Endothelial cell of umbilical vein (primary cell): ENCODE measurements at places on chromosomes 6 and 20.

DNA sequence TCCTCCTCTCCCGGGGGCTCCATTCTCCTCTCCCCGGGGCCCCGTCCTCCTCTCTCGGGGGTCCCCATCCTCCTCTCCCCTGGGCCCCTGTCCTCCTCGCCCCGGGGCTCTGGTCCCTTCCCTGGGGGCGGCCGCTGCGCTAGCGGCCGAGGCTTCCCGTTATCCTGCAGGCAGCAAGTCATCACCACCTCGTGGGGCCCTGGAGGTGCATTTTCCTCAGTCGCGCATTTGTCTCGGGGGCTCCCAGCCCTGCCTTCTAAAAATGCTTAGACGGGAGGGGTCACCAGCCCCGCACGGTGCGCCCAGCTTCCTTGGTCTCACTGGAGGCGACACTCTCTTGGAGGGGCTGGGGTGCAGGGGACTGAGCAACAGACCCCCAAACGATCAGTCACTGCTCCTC lies 216.5 kb downstream of the QKI start:
- no peak for DNase-seq

DNA sequence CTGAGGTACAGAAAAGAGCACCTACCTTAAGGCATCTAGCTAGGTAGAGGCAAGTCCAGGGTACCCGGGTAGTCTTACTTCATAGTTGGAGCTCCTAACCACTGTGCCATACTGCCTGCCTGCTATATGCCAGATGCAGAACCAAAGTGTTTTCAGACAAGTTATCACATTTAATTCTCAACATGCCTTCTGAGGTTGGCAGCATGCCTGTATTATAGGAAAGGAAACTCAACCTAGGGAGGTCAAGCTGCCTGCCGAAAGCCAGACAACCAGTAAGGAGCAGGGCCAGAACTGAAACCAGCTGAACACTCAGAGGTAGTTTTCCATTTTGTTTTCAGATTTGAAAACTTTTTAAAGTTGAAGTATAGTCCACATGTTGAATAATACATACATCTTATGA lies 5.4 kb downstream of the CTNNBL1 start:
- peak; percentile 82 for DNase-seq

GRCh38 chr6:1719922-1720321 lies 110.2 kb downstream of the FOXC1 start:
- DNase-seq: no peak

- peak; percentile 37 for DNase-seq
Observed at GRCh38 chr6:54282186-54282585, 26.1 kb upstream of the TINAG start.

DNA sequence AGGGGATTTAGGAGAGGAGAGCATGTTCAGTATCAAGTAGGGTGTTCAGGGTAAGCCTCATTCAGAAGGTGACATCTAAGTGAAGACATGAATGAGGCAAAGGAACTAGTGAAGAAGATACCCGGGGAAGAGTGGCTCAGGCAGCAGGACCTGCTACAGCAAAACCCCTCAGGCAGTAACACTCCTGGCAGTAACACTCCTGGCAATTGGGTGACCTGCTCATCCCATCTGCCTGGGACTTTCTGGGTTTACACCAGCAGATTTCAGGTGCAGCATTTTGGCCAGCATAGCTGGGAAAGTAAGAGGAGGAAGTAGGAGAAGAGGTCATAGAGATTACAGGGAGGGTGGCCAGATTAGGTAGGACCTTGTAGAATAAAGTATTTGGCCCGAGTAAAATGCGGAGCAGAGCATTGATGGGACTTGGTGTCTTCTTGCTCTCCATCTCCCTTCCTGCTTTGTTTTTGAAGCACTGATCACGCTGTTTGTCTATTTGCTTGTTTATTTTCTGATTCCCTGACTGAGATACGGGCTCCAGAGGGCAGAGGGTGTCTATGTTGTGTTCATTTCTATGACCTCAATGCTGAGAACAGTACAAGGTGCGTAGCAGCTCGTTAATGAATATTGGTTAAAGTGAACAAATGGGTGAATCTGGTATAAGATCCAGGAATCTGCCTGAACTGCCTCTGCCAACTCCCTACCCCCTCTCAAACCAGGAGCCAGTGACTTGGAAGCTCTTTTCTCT lies 88.3 kb downstream of the IYD start:
- DNase-seq: no peak

GRCh38 chr20:10540636-10541493 lies 105.8 kb downstream of the SLX4IP start:
- peak; percentile 88 for DNase-seq

DNA sequence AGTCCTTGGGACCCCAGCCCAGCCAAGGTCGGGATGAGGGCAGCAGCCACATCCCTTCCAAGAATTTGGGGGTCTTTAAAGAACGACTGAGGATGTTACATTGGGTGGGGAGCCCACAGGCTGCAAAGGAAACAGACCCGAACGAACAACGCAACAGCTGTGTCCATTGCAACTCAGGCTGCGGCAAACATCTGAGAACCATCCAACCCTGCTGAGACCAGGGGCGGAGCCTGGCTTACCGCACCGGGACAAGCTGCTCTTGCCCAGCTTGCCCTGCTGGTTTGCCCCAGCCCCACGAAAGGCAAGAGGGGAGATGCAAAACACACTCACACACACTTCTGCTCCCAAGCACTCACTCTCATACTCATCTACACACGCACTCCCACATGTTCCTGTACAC lies 21.5 kb upstream of the TAF4 start:
- no peak for DNase-seq

- DNase-seq: no peak
Observed at GRCh38 chr20:2606507-2607006, 45.9 kb upstream of the NOP56 start.

GRCh38 chr6:47437592-47437991 lies 40.0 kb upstream of the CD2AP start:
- no peak for DNase-seq

DNA sequence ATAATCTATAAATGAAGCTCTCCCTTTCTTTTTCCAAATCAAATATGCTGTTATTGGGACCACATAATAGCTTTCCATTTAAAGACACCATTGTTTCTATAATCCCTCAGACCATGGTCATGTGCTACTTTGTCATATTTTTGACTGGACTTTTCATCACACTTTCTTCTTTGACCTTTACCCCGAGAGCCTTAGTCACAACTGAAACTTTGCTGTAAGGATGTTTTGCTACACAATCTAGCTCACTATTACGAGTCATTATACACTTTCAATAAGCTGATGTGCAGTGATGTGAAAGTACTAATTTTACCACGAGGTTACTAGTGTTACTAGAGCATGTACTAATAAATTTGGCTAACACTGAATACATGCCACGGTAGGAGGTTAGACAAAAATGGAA lies 367.2 kb upstream of the RUNX2 start:
- peak; percentile 51 for DNase-seq

GRCh38 chr20:24832518-24832917 lies 116.6 kb upstream of the CST7 start:
- no peak for DNase-seq

- no peak for DNase-seq
Observed at GRCh38 chr6:27829453-27830211, 82.6 kb downstream of the OR2B2 start.

- DNase-seq: no peak
Observed at GRCh38 chr20:8795404-8795803, 273.5 kb upstream of the PLCB4 start.

DNA sequence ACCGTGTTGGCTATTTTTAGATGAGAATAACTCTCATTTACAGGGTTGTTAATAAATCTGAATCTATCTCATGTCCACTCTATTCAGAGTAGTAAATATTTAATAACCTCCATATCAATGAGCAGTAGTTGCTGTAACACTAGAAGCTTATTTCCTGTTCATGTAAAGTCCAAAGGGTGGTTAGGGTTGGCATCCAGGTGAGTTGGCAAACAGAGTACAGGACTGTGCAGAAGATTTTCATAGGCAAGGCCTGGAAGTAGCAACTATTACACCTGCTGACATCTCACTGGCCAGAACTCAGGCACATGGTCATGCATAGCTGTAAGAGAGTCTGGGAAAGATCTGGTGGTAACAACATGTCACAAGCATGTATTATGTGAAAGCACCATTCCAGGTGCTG lies 147.5 kb downstream of the PHF3 start:
- no peak for DNase-seq

DNA sequence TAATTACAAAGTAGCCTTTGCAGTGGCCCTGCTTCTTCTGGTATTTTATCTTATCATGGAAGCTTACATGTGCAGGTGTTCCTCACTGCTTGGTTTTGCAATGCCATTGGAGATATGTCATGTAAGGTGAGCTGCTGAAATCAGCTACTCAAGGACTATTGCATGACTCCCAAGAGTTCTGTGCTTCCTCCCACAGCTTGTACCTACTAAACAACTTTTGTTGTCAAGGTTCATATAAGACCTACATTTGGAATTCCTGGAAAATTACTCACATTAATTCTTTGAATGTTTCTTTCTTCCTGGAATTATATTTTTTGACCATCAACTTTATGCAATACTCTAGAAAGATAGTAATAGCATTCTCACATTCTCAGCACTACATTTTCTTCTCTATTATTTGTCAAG lies 427.5 kb upstream of the HSF2 start:
- no peak for DNase-seq

DNA sequence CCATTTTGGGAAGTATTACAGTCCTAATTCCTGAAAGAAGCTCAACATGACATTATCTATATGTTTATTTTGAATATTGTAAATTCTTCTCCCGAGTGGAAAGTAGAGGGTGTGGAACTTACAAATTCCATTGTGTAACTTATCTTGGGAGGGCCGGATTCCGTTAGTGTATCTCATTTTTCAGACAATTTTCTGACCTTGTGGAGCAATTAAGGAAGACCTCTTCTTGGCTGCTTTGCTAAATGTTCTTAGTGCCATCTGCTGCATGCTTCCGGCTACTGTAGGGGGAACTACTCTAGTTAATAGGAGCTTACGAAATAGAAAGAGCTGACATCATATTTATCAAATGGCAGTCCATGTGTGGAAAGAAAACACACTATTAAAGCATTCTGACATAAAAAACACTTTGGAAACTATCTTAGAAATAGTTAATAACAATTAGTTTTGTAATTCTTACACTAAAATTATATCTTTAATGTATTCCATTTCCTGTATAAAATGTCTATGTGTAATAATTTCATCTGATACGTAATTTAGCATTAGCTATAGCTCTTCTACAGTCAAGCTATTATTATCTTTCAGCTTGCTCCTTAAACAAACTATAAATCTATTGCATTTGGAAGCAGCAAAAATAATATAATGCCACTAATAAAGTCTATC lies 41.5 kb upstream of the KCNQ5 start:
- no peak for DNase-seq

DNA sequence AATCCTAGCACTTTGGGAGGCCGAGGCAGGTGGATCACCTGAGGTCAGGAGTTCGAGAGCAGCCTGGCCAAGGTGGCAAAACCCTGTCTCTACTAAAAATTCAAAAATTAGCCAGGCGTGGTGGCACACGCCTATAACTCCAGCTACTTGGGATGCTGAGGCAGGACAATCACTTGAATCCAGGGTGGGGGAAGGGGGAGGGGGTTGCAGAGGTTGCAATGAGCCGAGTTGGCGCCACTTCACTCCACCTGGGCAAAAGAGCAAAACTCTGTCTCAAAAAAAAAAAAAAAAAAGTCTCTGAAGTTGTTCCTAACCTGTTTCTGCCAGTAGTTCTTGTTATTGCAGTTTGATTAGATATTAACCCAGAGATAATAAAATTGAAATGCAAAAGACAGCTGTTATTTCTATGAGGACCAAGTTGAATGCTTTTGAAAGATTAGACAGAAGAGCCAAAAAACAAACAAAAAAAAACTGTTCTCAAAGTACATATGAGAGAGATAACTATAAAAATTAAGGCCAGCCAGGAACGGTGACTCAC lies 22.6 kb downstream of the PIGU start:
- no peak for DNase-seq

- DNase-seq: no peak
Observed at GRCh38 chr20:43843965-43844660, 70.5 kb upstream of the TOX2 start.

DNA sequence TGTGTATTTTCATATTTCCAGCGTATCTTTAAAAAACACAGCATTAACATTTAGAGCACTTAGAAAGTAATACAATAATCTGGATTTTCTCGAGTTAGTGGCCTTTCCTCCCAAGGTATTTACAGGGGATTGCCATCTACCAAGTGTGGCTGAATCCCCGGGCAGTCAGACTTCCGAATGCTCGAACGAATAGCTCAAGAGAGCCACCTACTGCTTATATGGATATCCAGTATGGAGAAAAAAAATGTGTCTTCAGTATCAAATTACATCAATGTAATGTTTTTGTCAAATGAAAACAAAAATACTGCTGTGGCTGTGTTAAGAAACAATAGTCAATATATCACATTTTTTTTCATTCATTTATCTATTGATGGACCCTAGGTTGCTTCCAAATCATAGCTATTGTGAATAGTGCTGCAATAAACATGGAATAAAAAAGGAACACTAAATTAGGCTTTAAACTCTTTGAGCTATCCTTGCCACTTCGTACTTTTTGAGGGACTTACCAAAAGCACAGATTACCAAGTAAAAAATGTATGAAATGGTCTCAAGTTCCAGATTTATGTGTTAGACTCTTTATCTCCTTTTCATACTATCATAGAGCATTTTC lies 654.5 kb upstream of the PTCHD4 start:
- DNase-seq: peak; percentile 74

DNA sequence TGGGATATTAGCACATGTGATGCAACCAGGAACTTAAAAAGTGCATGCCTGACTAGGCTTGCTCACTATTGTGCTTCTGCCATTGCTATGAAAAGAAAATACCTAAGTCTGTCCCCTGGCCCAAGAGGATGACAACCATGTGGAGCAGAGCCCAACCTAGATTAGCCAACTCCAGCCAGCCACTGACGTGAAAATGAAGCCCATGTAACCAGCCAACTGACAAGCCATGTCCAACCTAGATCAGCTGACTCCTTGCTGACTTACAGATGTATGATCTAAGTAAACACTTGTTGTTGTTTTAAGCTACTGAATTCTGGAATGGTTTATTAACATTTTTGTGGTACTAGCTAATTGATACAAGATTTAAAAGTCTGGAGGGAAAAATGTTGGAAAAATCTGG lies 47.5 kb downstream of the PIGU start:
- no peak for DNase-seq

DNA sequence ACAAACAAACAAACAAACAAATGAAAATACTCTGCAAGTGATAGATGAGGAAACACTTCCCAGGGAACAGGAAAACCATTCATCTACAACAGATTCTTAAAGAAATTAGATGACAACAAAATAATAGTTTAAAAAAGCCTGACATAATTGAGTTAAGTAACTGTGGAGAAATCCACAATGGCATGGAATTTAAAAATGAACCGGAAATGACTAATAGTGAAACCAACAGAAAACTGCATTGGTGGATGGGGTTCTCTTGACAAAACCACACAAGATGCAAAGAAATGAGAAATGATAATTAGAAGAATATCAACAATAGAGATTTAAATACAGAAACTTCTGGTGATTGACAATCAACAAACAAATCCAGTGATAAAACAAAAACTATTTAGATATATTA lies 785.6 kb downstream of the QKI start:
- DNase-seq: no peak

DNA sequence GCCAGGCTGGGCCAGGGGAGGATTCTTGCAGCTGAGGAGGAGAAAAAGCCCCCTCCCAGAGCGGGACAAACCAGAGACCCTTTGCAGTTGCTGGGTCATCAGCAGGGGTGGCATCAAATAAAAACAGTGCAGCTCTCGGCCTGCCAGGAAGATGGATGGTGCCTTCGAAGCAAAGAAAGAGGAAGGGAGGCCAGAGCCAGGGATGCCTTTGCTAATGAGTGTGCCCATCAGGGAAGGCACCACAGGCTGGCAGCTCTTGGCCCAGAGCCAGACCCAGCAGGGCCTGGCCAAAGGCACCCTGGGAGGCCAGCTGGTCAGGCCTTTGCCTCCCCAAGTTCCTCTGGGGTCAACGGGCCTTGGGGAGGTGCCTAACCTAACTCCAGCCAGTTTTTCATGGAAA lies 26.3 kb upstream of the ZNF318 start:
- DNase-seq: no peak
